Activated CD4-positive, alpha-beta T cell treated with anti-CD3 and anti-CD28 coated beads, Interleukin-2, amount 50 U/mL, for 48 hours (primary cell): ENCODE measurements at places on chromosomes 3 and 15.
A peak's percentile ranks its signal among the peaks of the same experiment; 100 is the strongest.

DNA sequence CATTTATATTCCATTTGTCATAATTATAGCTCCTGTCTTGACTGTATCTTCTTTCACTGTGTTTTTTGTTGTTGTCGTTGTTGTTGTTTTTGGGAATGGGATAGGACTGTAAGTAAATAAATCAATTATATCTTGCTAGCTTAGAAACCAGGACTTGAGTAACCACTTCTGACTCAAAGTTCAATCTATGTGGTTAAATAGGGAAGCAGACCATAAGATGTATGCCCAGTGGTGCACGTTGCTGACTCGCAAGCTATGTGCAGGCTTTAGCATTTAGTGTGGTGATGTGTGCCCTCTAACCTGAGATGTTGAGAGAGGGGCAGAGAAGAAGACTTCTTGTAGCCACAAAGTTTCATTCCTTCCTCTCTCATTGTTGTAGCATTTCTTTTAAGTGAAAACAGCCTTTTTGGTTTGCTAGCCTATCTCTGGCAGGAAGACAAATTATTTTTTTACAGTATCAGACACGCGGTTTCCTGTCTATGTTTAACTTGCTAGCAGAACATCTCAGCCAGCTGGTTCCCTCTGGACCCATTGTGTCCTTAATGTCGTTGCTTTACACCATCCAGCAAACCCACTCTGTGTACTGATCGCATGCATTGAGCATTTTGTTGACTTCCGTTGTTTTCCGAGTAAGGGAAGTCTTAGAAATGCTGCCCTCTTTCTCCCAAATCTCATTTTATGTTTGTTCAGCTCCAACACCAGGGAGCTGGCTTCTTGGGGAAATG lies 52.1 kb downstream of the TGFBR2 start:
- peak; percentile 44 for DNase-seq

- no peak for DNase-seq
These were observed 87.7 kb upstream of the KLF13 start for GRCh38 chr15:31238906-31239305.

GRCh38 chr3:101611023-101611422 lies 37.0 kb downstream of the PCNP start:
- DNase-seq, result no peak

- no peak for DNase-seq
These were observed 16.0 kb upstream of the MRPS22 start for GRCh38 chr3:139327861-139328260.

GRCh38 chr3:15630646-15631350 lies 29.3 kb downstream of the BTD start:
- DNase-seq, result peak; percentile 11

DNA sequence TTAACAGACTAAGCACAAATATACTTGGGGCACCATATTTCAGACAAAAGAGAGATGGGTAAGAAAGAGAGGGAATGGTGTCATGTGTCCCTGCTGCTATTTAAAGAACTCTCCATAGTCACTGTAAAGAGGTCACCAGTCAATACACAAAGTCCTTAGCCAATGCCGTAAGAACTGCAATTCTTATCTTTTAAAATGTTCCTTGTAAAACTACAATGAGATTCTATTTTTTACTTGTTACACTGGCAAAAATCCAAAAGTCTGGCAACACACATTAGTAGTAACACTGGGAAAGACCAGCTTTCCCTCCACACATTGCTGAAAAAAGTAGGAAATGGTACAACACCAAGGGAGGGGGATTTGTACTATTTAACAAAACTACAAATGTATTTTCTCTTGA lies 189.4 kb downstream of the TBC1D5 start:
- no peak for DNase-seq

- DNase-seq, result no peak
These were observed 123.5 kb upstream of the CRBN start for GRCh38 chr3:3302964-3303363.

- no peak for DNase-seq
These were observed 317.7 kb upstream of the DPH6 start for GRCh38 chr15:35863655-35864054.

GRCh38 chr3:187074846-187075245 lies 64.5 kb downstream of the RPL39L start:
- no peak for DNase-seq

GRCh38 chr15:70920981-70921696 lies 28.5 kb downstream of the LRRC49 start:
- no peak for DNase-seq

GRCh38 chr15:95149036-95149435 lies 917.7 kb downstream of the MCTP2 start:
- DNase-seq, result no peak

DNA sequence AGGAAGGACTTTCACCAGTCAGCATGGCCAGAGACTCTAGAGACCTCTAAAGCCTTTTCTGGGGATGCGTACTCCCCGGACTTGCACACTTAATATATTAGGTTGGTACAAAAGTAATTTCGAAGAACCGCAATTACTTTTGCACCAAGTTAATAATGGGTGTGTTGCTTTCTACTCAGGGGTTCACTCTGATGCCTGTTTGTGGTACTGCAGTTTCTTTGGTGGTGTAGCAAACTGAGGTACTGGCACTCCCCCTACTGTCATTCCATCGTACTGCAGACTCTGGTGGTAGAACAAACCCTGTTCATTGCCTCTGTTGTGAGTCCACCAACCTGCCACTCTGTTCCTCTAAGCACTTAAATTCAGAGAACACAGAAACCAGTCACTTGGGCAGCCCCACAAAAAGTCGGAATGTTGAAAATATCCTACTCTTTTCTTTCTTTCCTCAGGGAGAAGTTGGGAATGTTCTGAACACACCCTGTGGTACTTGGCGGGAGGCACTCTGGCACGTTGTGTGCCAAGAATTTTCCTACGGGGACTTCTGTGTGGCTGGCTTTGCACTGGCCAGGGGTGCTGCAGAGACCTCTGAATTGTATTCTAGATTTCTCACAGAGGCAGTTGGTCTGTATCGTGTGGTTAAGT lies 46.3 kb downstream of the GABRG3 start:
- peak; percentile 43 for DNase-seq

GRCh38 chr3:132001999-132002398 lies 32.8 kb downstream of the CPNE4 start:
- no peak for DNase-seq

DNA sequence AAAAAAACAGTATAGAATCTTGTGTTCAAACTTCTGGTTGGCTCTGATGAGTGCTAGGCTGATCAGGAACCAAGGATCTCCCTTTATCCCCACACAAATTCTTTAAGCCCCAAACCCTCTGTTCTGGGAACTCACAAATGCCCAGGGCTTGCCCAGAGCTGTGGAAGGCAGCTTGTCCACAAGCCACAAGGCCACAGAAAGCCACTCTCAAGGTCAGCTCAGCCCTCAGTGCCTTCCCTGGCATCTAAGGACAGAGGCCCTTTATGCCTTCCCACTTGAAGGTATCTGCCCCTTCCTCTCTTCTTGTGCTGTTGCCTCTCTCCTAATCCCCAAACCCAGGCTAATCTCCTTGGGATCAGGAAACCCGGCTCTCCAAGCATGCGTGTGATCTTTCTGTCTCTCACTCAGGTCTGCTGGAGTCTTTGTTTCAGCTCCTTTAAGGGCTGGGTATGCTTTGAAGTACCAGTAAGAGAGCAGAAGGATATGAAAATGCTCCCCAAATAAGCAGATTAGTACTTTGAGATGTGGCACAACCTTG lies 145.0 kb upstream of the TRIM42 start:
- DNase-seq, result no peak

GRCh38 chr3:23365066-23365465 lies 161.9 kb downstream of the UBE2E2 start:
- no peak for DNase-seq

GRCh38 chr3:183410280-183410679 lies 18.1 kb downstream of the MCF2L2 start:
- DNase-seq, result no peak

DNA sequence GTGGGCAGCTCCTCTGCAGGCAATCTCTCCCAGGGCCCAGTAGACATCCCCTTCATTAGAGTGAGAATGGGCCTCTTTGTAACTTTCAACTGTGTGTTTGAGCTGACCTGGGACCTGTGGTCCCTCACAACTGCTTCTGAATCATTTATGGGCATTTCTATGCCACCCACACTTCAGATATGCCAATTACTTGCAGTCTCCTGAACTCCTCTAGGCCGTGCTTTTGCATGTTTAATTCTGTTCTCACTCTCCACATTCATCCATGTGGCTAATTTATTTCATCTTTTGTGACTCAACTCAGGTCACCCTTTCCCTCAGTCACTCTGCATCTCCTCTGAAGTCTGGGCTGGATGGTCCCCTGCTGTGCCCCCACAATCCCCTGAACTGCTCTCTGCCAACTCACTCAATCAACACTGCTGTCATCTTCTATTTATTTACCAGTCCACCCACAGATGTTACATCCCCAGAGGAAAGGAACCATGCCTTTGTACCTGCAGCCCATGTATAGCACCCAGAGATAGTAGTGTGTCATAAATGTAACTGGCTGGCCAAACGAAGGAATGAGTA lies 364.7 kb downstream of the EPHB1 start:
- DNase-seq, result no peak

DNA sequence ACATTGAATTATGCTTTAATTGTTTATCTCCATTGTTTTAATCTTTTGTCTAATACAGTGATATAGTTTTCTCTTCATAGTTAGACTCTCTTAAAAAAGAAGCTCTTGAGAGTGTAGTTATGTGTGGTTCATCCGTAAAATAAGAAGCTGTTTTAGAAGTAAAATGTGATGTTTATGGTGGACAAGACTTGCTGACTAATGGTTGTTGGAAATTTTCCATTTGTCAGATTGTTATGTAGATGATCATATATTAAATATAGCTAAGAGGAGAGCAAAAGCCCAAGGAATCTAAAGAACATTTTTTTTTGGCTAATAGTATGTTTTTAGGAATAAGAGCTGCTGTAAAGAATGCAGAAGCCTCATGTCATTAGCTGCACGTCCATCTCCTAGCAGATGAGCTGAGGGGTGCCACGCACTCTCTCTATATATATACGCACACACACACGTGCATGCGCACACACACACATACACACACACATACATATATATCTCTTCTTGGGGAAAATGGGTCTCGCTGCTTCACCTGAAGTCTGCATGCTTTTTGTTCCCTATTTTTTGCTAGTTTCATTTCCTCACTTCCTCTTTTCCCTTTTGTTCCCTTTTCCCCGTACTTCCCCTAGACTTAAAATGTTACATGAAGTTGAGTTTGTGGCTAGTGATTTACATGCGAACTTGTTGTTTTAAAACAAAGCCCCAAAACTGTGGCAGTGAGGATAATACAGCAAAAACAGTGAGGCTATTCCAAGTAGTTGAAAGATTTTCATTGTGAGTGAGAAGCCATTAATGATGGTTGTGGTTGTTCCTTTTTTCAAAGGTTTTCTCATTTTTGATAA lies 107.8 kb downstream of the MBNL1 start:
- DNase-seq, result no peak

DNA sequence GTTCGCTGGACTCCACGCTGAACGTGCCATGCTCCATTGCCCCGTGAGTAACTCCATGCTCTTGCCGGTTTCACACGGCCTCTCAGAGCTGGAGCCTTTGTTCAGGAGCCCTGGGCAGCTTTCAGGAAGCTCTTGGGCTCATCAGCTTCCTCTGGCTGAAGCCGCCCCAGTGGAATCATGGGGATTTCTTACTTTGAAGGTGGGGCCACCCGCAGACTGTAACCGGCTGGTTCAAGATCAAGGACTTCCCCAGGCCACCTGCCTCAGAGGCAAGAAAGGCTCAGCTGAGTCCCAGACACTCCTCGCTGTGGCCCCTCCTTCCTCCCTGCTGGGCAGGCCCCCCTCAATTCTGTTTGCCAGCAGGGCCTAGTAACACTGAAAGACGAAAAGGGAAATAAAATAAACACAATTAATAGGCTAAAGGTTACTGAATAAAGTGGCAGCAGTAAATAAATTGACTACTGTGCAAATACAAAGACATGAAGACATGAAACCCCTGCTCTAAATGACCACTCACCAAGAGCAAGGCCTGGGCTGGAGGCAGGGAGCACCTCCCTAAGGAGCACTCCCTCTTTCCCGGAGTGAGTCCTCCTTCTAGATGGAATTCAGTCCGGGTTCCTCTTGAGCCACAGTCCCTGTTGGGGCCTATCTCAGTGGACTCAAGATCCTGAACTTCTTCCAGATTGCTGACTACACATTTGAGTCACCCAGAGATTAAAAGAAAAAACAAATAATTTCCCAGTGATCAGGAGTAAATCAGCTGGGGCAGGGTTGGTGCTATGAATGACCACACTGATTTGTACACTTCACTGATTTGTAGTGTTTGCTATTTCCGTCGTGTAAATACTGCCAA lies 51.0 kb downstream of the ZDHHC19 start:
- peak; percentile 13 for DNase-seq

DNA sequence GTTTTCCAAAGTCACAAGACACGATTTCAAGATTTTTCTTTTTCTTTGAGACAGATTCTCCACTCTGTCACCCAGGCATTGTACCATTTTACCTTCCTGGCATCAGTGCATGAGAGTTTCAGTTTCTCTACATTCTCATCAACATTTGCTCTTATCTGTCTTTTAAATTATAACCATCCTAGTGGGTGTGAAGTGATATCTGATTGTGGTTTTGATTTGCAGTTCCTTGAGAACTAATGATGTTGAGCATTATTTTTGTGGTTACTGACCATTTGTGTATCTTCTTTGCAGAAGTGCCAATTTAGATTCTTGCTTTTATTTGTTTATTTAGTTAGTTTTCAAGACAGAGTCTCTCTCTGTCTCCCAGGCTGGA lies 41.2 kb downstream of the ADIPOQ start:
- DNase-seq, result no peak

GRCh38 chr3:32261545-32261944 lies 23.1 kb downstream of the CMTM8 start:
- DNase-seq, result no peak

GRCh38 chr3:16067837-16068471 lies 106.5 kb upstream of the GALNT15 start:
- DNase-seq, result no peak

DNA sequence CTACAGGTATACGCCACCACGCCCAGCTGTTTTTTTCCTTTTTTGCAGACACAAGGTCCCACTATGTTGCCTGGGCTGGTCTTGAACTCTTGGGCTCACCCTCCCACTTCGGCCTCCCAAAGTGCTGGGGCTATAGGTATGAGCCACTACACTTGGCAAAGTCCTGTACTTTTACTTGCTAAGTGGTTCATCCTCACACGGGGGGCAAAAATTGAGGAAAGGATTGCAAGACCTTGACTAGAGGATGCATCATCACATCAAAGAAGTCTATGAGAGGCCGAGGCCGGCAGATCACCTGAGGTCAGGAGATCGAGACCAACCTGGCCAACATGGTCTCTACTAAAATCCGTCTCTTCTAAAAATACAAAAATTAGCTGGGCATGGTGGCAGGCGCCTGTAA lies 116.5 kb upstream of the FAM174B start:
- no peak for DNase-seq

DNA sequence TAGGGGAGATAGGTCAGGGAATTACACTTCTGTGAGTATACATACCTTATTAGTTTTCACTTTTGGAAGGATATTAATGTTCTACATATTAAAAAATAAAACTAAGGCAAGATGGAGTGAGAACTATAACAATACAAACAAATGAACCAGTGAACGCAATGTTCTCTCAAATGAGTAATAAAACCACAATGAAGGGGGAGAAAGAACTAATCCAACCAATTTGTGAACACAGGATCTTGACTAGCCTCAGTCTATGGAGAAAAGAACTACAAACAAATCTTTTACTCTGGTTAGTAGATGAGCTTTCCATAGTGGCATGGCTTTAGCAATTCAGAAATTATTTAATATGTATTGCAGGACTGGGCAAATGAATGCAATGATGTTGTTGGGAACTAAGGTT lies 26.9 kb upstream of the ATOSA start:
- no peak for DNase-seq

GRCh38 chr3:184680385-184681345 lies 31.2 kb downstream of the MAGEF1 start:
- no peak for DNase-seq

- no peak for DNase-seq
These were observed 24.7 kb upstream of the HERC1 start for GRCh38 chr15:63858448-63858847.
